ENCODE measurements at places on chromosomes 5 and 9.

DNA sequence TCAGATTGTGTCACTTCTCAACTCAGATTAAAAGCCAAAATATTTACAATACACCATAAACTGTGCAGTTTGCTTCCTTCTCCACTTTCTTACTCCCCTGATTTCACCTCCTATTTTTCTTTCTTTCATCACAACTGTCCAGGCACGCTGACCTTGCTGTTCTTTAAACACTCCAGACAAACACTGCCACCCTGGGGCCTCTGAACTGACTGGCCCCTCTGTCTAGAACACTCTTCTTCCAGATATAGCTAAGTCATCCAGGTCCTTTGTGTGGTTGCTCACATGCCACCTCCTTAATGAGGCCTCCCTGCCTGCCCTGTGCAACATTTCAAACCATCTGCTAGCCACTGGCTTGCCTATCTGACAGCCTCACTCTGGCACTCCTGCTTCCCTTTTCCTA lies 46.6 kb downstream of the ATG10 start:
- no peak for DNase-seq

DNA sequence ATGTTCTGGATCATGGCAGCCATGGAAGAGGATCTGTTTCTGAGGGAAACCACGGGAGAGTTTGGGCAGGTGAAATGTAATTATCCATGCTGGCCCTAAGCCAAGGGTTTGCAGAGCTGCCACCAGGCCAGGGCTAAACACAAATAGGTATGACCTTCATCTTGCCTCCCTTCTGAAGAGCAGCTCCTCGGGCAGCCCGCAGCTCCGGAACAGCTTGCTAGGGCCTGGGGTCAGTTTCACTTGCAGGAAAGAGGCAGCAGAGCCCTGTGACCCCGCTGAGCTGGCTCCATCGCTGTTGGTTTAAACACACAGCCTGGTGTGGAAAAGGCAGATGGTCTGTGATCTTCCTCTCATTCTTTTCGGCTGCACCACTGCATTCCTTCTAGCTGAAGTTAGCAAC lies 141.4 kb downstream of the TMEM38B start:
- no peak for DNase-seq

- no peak for DNase-seq
Measured at GRCh38 chr9:10235376-10235775, 377.4 kb downstream of the PTPRD start.

DNA sequence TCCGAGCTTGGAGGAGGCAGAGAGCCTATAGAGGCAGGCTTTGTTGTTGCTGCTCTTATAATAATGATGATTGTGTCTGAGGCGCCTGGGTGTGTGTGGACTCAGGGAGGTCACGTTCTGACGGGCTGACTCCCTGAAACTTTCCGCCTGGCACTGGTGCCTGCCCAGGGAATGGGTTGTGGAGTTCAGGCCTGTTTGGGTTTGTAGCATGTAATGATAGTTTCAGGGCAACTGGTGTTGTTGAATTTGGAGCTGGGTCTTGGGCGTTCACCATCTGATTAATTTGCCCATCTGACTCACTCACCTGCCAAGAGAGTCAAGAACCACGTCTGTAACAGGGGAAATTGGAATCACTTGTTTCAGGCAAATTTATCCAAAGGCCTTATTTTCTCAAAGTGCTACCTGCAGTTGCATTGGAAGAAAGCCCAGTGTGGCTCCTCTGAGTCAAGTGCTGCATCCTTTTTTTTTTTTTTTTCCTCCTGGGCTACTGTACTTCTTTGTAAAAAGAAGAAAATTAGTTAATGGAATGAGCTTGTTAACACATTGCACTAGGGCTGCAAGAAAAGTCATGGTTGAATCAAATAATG lies 386.5 kb downstream of the GADD45G start:
- no peak for DNase-seq

GRCh38 chr9:124467410-124468060 lies 17.3 kb downstream of the ADGRD2 start:
- DNase-seq: no peak

DNA sequence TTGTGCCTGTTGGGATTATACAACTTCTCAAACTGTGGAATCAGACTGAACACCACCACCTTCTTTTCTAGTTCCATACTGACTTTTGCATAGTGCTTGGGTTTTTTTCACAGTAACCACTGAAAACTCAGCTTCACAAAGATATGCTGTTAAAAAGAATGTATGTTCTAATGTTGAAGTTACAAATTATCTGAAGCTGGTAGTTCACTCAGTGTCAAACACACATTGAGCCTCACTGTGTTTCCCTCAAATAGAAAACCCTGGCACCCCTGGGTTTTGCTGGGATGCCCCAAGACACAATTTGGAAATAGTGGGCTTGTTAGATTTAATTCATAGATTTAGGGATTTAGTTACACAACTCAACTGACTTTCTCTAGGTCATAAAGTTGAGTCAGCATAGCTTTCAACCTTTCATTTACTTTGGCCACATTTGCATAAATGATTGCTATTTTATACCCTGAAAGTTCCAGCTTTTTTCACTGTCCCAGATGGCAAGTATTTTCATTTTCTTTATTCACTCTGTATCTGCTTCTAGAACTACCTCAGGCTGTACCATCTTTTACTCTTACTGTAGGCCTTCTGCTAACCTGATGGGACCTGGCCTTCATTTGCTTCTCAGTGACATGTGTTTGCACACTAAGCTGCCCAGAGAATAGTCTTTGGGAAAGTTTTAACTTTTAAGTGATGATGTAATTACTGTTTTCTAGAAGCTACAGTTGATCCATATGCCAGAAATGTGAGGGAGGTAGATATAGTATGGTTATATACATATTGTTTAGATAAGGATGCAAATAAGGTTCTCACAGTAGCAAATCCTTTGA lies 115.1 kb downstream of the CDC42SE2 start:
- DNase-seq: no peak

- DNase-seq: no peak
Measured at GRCh38 chr9:128138001-128138400, 10.5 kb upstream of the PTGES2 start.

- DNase-seq: no peak
Measured at GRCh38 chr5:100840789-100841188, 62.3 kb downstream of the ST8SIA4 start.

- DNase-seq: no peak
Measured at GRCh38 chr9:101354143-101354764, 30.6 kb downstream of the BAAT start.

GRCh38 chr9:85402551-85402950 lies 339.2 kb downstream of the AGTPBP1 start:
- no peak for DNase-seq

DNA sequence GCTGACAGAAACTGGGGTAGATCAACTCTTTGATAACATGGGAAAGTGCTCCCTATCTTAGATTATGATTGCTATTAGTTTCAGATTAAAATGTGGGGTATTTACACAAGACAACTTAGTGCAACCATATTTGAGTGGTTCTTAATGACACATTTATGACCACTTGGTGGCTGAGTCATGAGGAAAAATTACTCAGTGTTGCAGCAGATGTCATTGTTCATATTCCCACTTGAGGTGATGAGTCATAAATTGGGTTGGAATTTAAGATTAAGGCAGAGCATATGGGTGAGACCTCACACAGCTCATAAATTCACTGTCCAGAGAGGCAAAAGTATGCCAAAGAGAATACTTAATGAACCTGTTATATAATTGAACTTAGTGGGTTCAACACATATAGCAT lies 408.3 kb downstream of the DMRT2 start:
- DNase-seq: no peak

DNA sequence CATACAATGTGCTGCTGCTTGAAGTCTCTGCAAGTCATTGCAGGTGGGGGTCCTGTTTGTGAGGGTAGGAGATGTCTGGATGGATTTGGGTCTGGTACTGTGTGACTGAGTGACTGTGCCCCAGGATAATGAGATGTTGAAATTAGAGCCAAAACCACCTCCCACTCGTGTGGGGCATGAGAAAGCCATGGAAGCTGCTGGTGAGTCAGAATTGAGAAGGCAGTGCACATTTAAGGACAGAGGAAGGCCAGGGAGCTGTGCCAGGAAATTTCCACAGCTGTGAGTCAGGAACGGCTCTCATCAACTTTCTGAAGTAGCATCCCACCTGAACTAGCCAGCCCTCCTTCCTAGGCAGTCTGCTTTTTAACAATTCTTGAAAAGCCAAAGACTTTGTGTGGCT lies 229.8 kb downstream of the DRD1 start:
- no peak for DNase-seq

GRCh38 chr9:90568667-90569066 lies 74.0 kb downstream of the DIRAS2 start:
- no peak for DNase-seq

- DNase-seq: no peak
Measured at GRCh38 chr5:155010881-155011280, 2.7 kb upstream of the KIF4B start.

DNA sequence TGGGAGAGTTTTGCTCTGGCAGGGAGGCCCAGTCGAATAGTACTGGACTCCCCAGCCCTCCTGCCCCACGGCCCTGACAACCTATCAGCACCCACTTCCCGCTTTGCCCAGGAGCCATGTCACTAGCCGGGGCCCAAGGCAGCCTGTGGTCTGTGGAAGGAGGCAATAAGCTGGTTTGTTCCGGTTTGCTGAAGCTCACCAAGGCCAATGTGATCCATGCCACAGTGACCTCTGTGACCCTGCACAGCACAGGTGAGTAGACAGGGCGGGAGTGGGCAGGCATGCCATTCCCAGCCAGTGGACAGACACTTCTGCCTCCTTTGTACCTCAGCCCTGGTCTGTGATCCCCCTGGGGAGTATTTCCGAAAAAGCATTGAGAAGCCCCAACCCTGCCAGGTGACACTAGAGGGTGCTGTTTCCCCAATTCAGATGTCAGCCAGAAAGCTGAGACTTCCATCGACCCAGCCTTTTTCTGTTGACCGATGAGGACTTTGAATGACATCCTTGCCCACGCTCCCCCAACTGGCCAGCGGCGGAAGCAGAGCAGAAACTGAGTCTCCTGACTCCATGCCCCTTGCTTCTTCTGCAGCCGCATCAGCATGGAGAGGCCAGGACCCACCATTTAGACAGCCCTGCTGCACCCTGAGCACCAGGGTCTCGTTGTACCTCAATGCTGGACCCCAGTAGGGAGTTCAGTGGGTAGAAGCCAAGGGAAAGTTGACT lies 9.6 kb downstream of the PCYOX1L start:
- peak; percentile 32 for DNase-seq

DNA sequence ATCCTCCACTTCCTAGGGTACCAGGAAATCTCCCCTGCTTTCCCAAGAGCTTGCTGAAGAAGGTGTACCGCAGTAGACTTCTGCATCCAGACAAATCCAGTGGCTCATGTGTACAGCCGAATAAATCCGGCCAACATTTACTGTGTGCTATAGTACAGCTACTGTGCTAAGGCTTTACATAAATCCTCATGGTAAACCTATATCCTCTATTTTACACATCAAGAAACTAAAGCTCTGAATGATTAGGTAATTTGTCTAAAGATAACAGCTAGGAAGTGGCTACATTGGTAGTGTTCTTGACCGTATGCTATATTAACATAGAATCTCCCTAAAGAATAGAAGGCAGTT lies 511 bp upstream of the WDR41 start:
- DNase-seq: no peak

GRCh38 chr9:129964901-129965734 lies 77.9 kb downstream of the FNBP1 start:
- DNase-seq: no peak

GRCh38 chr9:72882117-72882775 lies 70.6 kb downstream of the ALDH1A1 start:
- DNase-seq: no peak

- DNase-seq: no peak
Measured at GRCh38 chr9:13017260-13017659, 242.4 kb downstream of the LURAP1L start.

GRCh38 chr9:137175345-137175961 lies 3.6 kb upstream of the TMEM210 start:
- no peak for DNase-seq
